Left cardiac atrium (tissue), 4 donors: ENCODE measurements at places on chromosomes 16 and 17. TPM values are rescaled to one million over a fixed set of nuclear protein-coding genes. Genes with fewer than 3 reads are reported as not detected.

The ASGR1 gene
- total RNA-seq: 0.68 TPM

- DNase-seq: no peak
These were observed 340.7 kb upstream of the CDH5 start for GRCh38 chr16:66025751-66026150.

DNA sequence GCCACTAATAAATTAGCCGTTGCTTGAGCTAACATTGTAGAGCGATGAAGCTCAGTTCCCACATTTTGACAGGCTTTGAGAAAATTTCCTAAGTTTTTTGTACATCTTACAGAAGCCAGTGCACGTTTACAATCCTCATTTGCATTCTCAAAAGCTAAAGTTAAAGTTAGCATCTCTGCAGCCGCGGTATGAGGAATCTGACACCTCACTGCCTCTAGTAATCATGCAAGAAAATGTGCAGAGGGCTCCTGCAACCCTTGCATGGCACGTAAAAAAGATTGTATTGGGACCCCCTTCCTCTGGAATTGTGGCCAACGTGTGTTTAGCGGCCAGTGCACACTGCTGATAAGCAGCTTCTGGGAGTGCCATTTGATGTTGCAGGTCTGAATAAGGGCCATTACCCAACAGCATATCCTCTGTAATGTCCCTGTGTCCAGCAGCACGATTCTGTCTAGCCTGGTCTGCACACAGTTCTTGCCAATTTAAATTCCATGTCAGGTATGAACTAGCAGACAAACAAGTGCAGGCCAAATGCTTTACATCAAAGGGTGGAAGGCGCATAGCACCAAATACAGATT is 12.4 kb upstream of the ZNF689 start:
- DNase-seq: no peak

GRCh38 chr16:46673320-46674013 is 15.5 kb downstream of the VPS35 start:
- peak; percentile 37 for DNase-seq

GRCh38 chr17:73956595-73957465 is 246.6 kb upstream of the RPL38 start:
- peak; percentile 59 for DNase-seq

- no peak for DNase-seq
These were observed 117.4 kb upstream of the SMURF2 start for GRCh38 chr17:64779376-64780095.

- DNase-seq: no peak
These were observed 72.9 kb downstream of the MRM1 start for GRCh38 chr17:36674278-36674650.

- DNase-seq: no peak
These were observed 32.8 kb upstream of the RCVRN start for GRCh38 chr17:9937901-9938300.

- no peak for DNase-seq
These were observed 253.0 kb downstream of the HS3ST3B1 start for GRCh38 chr17:14553847-14554246.

DNA sequence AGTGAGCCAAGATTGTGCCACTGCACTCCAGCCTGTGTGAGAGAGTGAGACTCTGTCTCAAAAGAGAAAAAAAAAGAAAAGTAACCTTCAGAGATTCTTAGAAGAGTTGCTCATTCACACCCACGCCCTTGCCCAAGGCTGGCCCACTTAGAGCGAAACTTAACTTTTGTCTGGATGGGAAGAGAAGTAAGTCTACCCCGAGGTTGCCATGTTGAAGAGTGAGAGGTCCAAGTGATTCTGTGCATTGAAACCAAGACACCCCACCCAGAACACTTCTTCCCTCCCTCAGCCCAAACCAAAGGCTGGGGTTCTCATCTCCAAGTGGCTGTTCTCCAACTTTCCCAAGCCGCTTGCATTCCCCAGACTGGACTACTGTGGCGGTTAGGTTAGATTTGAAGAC is 2.4 kb upstream of the CISD3 start:
- no peak for DNase-seq

DNA sequence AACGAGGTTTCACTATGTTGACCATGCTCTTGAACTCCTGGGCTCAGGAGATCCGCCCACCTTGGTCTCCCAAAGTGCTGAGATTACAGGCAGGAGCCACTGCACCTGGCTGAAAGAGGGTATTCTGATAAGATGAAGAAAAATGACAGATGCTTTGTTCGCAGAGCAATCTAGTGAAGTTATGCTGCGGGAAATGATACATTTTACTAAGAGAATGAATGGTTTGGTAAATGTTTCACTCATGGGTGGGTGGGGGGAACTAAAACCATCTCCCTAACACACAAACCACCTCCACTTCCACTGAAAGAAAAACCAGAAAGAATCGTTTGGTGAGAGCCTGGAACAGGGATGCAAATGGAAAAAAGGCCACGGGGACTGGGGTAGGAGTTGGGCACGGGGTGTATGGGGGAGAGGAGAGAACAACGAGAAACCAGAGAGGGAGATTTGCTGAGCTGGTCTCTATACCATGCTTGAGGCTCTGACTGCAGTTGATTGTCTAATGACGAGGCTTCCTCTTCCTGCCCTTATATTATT is 19.0 kb upstream of the XYLT2 start:
- DNase-seq: no peak

- DNase-seq: no peak
These were observed 165.0 kb upstream of the ELAC2 start for GRCh38 chr17:13182854-13183253.
